ENCODE measurements at places on chromosomes 12 and 14.

- DNase-seq, result no peak
Measured at GRCh38 chr14:35326375-35326774, 34.2 kb downstream of the PSMA6 start.

DNA sequence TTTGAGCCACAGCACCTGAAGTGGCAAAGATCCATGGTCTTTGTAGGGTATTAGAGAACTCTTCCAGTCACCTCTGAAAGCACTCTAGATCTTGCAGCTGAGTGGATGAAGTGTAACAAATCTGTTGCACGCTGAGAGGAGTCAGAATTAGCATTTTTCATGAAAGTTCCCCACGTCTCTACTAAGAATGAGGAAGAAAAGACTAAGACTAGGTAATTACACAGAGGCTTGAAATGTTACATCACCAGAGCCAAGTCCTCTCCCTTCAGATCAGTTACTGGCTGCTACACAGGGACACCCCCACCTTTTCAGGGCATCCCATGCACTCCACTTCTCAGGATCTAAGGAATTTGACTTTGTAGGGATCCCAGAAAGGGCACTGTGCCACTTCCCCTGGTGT lies 98.6 kb upstream of the FKBP4 start:
- DNase-seq, result no peak

DNA sequence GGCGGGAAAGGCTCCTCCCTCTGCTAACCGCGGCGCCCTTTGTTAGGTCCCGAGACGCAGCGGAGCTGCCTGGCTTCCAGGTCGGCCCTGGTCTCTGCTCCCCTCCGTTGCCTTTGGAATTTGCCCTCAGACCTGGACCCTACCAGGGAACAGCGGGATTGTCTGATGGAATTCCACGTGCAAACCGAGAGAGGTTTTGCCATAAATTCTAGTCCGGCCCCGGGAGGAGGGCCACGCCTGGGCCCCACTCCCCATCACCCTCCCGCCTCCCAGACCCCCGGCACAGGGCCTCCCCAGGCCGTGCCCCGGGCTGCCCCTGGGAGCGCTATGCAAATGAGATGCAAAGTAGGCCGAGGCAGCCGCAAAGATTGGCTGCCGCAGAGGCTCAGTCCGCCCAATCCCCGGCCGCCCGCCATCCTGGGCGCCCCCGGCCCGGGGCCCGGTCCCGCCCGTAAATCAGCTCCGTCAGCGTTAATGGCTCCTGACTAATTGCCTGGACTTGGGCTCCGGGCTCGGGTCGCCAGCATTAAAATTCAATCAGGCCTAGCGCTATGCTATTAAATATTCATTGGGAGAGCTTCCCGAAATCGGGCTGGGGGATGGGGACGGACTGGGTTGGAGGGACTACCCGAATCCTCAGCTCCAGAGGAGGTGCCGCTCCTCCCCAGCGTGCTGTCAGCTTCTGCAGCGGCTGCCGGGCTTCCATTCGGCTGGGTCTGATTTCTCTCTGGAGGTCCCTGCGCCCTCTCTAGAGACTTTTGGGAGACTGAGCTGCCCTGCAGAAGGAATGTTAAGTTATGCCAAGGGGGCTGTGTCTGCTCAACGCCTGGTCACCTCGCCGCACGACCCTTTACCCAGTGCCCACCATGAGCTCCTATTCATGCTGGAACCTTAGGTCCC lies 15.7 kb upstream of the FIGNL2 start:
- peak; percentile 23 for DNase-seq

DNA sequence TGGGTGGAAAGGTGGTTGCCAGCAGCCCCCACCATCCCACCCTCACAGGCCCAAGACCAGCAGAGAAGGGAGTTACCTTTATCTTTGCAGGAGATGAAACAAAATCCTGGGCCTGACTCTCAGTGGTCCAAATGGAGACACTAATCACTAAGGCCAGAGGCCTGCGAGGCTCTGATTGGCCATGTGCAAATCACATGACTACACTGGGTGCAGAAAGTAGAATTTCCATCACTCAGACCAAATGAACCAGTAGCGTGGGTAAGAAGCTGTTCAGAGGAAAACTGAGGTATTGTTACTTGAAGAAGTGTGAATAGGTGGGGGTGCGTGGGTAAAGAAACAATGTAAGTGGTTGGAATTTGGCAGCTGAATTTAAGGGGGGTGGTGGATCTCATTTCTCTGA lies 20.2 kb upstream of the PPP1CC start:
- no peak for DNase-seq

- DNase-seq, result no peak
Measured at GRCh38 chr12:104387190-104387589, 69.6 kb upstream of the CHST11 start.

- DNase-seq, result no peak
Measured at GRCh38 chr14:60509438-60510253, 700 bp downstream of the SIX6 start.

DNA sequence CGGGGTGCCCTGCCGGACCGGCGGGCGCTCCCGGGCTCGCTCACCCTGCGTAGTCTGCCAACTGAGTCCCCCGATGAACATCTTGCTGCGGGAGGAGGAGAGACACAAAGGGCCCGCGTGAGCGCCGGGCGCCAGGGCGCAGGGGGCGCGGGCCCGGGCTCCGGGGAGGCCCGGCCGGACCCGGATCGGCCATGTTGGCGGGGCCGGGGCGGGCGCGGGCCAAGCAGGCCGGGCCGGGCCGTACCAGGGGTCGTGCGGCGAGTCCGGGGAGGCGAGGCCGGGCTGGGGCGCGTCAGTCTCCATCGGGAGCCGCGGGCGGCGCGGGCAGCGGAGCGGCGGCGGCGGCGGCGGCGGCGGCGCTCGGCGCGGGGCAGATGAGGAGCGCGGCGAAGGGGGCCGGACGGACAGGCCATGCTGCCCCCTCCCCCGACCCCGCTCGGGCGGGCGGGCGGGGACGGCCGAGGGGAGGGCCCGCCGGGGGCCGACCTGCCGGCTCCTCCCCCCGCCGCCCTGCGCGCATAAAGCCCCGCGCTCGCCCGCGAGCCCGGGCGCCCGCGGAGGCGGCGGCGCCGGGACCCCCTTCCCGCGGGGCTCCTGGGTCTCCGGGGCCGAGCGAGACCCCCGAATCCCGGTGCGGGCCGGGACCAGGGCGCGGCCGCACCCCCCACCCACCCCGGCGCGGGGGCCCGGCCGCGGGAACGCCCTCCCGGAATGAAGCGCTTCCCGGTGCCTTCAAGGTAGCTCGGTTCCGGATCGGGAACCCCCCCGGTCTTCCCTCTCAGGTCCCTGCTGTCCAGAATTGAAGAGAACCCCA lies at the start of gene MSI1:
Gene MSI1, minus strand, starts transcription at position 376 of the 814 bp plus-strand sequence. Its CDS starts 73 bp downstream, at position 303.
- DNase-seq, result no peak
